ENCODE measurements at places on chromosomes 7 and 10.

DNA sequence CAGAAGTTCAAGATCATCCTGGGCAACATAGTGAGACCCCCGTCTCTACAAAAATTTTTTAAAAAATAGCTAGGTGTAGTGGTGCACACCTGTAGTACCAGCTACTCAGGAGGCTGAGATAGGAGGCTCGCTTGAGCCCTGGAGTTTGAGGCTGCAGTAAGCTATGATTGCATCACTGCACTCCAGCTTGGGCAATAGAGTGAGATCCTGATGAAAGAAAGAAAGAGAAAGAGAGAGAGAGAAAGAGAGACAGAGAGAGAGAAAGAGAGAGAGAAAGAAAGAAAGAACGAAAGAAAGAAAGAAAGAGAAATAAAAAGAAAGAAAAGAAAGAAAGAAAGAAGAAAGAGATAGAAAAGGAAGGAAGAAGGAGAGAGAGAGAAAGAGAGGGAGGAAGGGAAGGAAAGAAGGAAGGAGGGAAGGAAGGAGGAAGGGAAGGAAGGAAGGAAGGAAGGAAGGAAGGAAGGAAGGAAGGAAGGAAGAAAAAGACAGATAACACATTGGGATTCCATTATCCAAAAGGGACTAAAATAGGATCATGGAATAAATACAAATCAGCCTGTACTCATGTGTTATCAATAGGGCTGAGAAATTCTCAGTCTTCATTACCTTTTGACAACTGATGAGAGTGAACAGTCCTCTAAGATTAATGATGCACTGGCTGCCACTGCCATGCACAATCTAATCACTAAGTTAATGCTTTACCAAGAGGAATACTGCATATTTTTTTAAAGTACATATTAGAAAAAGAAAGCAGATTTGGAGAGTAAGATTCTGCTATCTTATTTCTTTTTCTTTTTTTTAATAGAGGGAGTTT is 35.4 kb upstream of the WAC start:
- no peak for DNase-seq

DNA sequence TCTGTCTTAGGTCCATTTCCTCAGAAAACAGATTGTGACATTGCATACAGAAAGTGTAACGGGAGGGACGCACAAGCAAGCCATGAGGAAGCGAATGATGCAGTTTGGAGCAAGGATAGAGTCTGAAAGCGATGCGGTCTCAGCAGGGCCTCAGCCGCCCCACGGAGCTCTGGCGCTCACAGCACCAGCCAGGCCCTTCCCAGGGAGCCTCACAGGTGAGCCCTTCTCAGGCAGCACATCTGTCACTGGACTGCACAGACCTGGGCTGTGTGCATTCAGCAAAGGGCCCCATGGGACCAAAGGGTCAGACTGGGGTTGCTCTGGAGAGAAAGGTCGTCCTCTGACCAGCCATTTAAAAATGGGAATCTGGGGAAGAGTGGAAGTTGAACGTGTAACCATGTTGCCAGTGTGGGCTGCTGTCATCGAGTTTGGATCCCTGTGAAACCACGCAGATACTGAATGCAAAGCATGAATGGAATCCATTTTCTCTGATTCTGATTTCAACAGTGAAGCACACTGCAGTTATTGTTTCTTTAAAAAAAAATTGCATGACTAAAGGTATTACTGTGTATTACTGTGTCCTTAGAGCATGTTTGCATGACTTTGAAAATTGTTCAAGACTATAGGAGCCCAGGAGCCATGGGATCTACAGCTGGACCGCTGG is 350.0 kb upstream of the AKR1E2 start:
- DNase-seq: no peak

GRCh38 chr10:122504610-122504950 is 43.2 kb downstream of the HTRA1 start:
- no peak for DNase-seq

DNA sequence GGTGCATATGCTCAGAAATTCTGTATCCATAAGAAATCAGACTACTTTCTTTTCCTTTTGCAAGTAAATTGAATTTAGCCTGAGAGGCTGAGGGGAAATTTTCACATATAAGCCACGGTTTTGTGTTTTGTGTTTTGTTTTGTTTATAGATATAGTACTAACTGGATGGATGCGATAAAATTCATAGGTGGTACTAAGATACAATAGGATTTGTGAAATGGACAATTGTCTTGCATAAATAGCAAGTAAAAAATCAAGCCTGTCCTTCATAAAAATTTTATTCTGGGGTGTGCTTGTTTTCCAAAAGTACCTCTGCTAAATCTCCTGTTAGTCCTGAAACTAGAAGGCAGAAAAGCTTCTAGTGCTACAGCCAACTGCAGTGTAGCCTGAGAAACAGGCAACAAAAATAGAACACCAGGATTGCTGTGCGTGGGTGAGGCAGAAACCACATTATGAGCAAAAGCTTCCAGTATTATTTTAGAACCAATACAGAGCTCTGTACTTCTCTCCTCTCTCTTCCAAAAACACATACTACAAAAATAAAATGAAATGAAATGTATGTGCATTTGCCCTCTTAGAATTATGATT is 634 bp upstream of the HDAC9 start:
- no peak for DNase-seq

DNA sequence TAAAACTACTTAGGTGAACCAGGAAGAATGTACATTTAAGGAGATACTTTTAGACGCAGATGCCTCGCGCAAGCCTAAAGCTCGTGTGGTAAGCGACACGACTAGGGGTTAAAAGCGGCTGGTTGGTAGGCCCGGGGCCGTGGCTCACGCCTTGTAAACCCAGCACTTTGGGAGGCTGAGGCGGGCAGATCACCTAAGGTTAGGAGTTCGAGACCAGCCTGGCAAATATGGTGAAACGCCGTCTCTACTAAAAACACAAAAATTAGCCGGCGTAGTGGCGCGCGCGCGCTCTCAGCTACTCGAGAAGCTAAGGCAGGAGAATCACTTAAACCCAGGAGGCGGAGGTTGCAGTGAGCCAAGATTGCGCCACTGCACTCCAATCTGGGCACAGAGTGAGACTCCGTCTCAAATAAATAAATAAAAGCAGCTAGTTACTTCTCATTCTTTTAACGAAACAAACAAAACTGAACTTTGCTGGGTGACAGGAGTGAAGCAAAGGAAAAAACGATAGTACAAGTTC is 879 bp downstream of the NUDT5 start:
- no peak for DNase-seq

DNA sequence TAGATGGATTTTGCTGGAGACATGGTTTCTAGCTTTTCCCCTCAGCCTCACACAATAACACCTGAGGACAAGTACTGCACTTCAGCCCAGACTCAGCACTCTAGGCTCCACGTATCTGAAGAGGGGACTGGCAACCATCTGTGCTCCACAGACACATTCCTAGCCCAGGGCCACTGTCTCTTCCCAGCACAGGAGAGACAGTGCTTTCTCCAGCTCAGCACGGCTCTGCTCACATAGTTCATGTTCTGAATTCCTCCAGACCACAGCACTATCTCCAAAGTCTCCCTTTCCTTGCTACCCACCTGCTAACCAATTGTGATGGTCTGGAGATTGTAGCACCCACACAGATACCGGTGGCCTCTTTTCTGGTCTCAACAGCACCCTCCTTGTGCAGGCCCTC is 114.5 kb downstream of the HTR7 start:
- no peak for DNase-seq

GRCh38 chr10:43715334-43715733 is 66.7 kb upstream of the ZNF32 start:
- no peak for DNase-seq

GRCh38 chr7:135077642-135078041 is 70.2 kb upstream of the TMEM140 start:
- DNase-seq: no peak

Measured in stimulated activated CD8-positive, alpha-beta memory T cell treated with anti-CD3 and anti-CD28 coated beads, Interleukin-2, amount 100 ng/mL, for 1 hour (primary cell).